ENCODE measurements at places on chromosomes 6 and 20.

- no peak for DNase-seq
Measured at GRCh38 chr6:39407446-39407993, 85.0 kb upstream of the KCNK16 start.

DNA sequence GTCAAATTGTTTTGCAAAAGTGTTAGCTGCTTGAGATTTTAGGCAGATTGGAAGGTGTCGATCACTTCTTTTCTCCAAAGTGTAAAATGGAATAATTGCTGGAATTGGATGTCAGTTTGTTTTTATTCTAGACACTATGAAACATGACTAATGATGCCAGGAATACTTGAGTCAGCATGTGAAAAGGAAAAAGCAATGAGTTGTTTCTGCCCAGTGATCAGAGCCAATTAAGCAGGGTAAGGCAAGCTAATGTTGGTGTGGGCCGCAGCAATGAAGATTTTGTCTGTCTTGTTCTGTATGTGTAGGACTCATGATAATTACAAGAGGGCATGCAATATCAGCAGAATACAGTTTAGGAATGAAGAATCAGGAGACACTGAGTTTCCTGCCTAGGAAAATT lies 110.3 kb downstream of the CARMIL1 start:
- no peak for DNase-seq

DNA sequence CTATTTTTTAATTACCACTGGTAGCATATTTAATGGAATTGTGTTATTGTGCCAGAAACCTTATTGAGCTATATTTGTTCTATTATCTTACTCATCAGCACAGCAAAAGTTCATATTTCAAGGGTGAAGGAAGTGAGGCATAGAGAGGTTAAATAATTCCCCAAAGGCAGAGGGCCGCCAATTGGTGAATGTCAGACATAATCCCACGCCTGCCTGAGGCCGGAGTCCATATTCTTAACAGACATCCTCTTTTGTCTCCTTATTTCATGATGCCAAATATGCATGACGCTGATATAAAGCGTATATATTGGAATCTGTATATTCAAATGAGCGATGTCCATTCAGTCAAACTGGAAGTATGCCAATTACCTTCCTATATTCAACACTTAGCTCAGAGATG lies 505.0 kb upstream of the SLC35B3 start:
- no peak for DNase-seq

DNA sequence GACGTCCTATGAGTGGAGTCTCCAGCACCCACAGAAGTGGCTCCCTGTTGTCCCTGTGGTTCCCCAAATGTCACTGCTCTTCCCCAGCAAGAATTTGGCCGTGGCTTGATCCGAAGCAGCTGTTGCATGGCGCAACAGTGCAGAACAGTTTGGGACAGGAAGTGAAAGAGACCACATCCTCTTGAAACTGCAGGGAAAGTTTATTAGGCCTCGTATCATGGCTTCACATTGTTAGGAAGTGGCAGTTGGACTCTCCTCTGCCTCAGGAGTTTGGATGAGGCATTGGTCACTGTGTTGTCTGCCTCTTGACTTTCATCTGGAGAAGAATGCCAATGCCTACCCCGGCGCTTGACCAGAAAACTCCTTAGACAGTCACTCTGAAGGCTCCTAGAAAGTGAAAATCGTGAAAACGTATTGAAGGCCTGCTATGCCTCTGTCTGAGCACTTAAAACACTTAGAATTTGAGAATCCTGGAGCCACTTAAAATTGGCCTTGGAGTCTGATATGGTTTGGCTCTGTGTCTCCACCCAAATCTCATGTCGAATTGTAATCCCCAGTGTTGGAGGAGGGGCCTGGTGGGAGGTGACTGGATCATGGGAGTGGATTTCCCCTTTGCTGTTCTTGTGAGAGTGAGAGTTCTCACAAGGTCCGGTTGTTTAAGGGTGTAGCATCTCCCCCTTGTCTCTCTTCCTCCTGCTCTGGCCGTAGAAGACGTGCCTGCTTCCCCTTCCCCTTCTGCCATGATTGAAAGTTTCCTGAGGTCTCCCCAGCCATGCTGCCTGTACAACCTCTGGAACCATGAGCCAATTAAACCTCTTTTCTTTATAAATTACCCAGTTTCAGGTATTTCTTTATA lies 334.9 kb upstream of the JARID2 start:
- no peak for DNase-seq

- DNase-seq: no peak
Measured at GRCh38 chr6:83707829-83708545, 914 bp downstream of the SNAP91 start.

- no peak for DNase-seq
Measured at GRCh38 chr20:54221353-54221752, 13.5 kb downstream of the PFDN4 start.

GRCh38 chr6:106885679-106886078 lies 88.8 kb downstream of the CD24 start:
- no peak for DNase-seq

- DNase-seq: no peak
Measured at GRCh38 chr6:48404927-48405326, 293.9 kb upstream of the PTCHD4 start.

- no peak for DNase-seq
Measured at GRCh38 chr20:56158489-56158888, 90.0 kb upstream of the MC3R start.

DNA sequence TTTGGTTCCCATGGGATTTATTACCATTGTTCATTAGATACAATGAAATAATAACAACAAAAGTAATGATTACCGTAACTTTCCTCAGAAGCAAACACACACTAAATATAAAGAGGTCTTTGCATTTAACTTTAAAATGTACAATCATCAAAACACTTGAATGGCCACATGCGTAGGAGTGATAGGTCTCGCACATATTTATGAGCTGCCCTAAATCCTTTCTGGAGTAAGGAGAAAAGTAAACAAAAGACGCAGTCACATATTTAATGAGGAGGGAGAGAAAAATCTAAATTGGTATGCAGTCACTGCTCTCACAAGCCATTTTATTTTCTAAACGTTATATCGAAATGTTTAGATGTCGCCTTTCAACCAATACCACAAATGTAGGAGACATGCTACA lies 129.4 kb upstream of the TCF21 start:
- DNase-seq: no peak

DNA sequence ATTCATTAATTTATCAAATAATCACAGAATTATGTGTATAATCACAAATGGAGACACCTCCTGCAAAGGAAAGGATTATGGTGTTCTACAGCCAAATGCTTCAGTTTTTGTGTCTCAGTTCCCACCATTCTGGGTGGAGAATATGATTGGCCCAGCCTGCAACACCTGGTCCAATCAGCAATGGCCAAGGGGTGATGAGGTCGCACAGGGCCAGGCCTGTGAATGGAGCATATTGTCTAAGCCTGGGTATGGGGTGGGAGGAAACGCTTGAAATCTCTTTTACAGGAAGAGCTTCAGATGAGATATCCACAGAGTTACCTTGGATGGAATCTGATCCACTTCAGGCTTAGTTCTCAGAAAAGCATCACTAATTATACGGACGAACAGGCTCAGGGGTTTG lies 271.6 kb downstream of the DHX35 start:
- DNase-seq: no peak

DNA sequence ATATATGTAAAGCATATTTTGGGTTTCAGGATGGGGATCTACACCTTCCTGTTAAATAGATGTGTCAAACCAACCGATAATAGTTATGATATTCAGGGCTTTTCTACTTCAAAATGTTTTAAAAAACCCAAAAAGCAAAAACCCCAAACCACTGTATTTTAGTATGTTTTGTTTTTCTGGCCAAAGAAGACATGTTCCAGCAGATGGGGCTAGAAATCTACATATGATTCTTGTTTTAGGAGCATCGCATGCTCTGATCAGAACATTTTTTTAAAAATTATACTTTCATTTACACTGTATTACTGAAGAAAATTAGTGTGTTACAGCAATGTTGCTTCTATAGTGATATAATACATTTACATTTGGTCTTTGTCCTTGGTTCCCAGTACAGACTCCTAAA lies 11.0 kb downstream of the RMND1 start:
- no peak for DNase-seq

GRCh38 chr6:139336488-139336887 lies 38.0 kb downstream of the CITED2 start:
- DNase-seq: no peak

DNA sequence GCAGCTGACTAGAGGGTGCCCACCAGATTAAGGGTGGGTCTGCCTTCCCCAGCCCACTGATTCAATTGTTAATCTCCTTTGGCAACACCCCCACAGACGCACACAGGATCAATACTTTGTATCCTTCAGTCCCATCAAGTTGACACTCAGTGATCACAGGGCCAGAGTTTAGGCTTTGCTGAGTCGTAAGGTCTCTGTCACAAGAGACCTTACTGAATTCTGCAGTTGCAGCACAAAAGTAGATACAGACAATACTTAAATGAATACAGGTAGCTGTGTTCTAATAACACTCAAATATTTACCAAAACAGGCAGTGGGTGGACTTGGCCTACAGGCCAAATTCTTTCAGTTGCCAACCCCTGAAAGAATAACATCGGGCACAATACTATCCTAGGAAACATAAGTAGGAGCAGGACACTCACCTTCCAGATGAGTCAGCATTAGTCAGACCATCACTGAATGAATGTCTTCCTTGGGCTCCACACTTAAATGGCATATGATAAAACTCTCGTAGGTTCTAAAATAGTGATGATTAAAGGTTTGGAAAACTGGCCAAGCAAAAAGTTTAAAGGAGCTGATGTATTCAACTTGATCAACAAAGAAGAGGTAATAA lies 190.0 kb downstream of the UBE3D start:
- DNase-seq: no peak

DNA sequence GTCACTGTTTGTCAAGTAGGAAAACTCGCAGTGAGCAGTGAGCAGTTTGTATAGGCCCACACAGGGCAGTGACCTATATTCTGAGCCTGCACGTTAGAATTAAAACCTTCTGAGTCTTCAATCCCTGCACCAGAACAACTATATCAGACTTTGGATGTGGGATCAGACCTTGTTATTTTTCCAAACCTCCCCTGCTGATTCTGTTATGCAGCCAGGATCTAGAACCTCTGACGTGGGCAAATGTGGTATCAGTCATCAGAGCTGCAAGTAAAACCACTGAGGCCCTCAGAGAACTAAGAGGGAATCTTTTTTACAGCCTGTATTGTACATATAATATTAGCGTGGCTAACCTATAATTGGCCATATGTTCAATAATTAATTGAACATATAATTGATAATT lies 32.0 kb upstream of the AKAP7 start:
- no peak for DNase-seq

GRCh38 chr6:348860-349396 lies 42.6 kb upstream of the IRF4 start:
- DNase-seq: no peak

GRCh38 chr20:50093240-50093639 lies 19.7 kb downstream of the UBE2V1 start:
- no peak for DNase-seq

Measured in activated CD4-positive, alpha-beta T cell treated with anti-CD3 and anti-CD28 coated beads for 1 hour (primary cell).